Dermis microvascular lymphatic vessel endothelial cell (primary cell): ENCODE measurements at places on chromosomes 6 and 20. TPM values are rescaled to one million over a fixed set of nuclear protein-coding genes. Genes with fewer than 3 reads are reported as not detected.

Gene ZC2HC1B
- not detected in 2 replicates for total RNA-seq

Gene C6orf15
- total RNA-seq = not detected in 2 replicates

Gene RNF8
- total RNA-seq = 22.5 and 22.6 TPM in 2 replicates

Gene F13A1
- total RNA-seq = not detected in 2 replicates

Gene GNRH2
- not detected in 2 replicates for total RNA-seq

Gene TP53TG5
- not detected in 2 replicates for total RNA-seq

Gene PLAGL2
- 2.3 and 3.5 TPM in 2 replicates for total RNA-seq

Gene BHLHE23
- total RNA-seq = not detected in 2 replicates

Gene HRH3
- not detected in 2 replicates for total RNA-seq

Gene FAM162B
- 6.2 and 11.1 TPM in 2 replicates for total RNA-seq
